ENCODE measurements at places on chromosomes 6 and 20. TPM values are rescaled to one million over a fixed set of nuclear protein-coding genes. Genes with fewer than 3 reads are reported as not detected.

CALHM4 gene
- not detected for total RNA-seq

RING1 gene
- total RNA-seq, result 28.5 TPM

BTN1A1 gene
- not detected for total RNA-seq

EYA2 gene
- total RNA-seq, result 15.4 TPM

MARCKS gene
- total RNA-seq, result 42.7 TPM

TMEM244 gene
- not detected for total RNA-seq

SLCO4A1 gene
- total RNA-seq, result 160 TPM

Measured in ascending aorta (tissue), 2 donors.